Stimulated activated naive CD4-positive, alpha-beta T cell treated with Interleukin-2 at 50 U/mL for 16 hours (primary cell): ENCODE measurements at places on chromosomes 13 and 19.

DNA sequence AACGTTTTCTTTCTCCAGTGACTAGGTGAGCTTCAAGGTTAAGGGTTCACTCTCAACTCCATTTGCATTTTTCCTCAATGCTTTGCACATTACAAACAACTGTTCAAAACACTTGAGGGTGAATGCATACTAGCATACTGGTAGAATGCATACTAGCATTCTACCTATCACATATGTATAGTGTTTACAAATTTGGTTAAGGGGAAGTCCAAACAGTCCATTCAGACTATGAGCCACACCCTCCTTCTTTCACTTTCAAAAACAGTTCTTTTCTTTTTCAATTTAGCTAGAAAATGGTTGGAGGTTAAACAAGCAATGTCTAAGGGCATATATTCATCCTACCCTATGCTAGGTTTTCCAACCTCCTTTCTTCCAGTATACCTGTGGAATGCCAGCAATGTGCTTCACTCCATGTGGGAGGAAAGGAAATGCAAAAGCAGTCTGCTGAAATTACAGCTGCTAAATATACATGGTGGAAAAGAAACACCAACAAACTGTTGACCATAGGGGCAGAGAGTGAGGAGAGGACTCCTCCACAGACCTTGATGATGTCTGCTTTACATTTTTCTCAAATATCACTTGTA is 102.6 kb downstream of the DOCK9 start:
- no peak for DNase-seq

- no peak for DNase-seq
Observed at GRCh38 chr19:498977-499623, 2.8 kb downstream of the MADCAM1 start.

GRCh38 chr13:66855131-66855530 is 375.0 kb downstream of the PCDH9 start:
- no peak for DNase-seq

DNA sequence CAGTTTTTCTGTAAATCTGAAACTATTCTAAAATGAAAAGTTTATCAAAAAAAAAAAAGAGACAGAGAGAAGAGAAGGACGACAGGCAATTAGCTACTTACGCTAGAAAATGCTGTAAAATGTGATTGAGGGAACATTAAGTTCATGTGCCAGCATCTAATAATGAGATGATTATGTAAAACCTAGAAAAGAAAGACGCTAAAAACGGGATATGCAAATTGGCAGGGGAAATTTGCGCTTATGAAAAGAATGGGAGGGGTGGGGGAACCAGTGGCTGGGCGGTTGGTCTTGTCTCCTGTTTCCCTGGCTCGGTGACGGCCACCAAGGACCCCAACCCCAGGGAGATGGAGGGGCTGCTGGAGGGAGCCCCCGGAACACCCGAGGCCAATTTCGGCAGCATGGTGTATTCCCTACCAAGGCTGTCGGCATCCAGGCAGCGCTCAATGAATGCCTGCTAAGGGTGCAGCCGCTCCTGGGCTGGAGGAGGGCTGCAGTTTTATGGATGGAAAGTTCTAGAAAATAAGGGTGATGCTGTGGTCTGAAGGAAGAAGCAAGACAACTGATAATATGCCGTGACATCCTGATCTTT is 34.2 kb downstream of the GNG7 start:
- no peak for DNase-seq

DNA sequence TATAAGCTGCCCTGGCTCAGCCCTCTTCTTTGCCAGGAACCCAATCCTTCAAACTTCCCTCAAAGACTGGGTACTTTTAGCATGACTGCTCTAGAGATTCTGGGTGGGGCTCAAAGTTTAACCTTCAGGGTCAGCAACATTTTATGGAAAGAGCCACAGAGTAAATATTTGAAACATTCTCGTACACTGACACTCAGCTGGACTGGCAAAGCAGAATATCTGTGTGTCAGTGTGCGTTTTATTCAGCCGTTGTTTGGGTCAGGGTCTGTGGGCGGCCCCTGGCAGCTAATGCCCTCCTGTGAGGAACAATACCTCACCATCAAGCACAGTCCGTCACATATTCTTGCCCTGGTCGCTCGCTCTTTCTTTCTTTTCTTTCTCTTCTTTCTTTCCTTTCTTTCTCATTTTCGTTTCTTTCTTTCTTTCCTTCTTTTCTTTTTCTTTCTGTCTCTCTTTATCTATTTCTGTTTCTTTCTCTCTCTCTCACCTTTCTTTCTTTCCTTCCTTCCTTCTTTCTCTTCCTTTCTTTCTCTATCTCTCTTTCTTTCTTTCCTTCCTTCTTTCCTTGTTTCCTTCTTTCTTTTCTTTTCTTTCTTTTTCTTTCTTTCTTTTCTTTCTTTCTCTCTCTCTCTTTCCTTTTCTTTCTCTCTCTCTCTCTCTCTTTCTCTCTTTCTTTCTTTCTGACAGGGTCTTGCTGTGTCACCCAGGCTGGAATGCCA is 10.7 kb downstream of the DPRX start:
- no peak for DNase-seq

GRCh38 chr19:51250786-51251467 is at the start of gene SIGLECL1:
Gene SIGLECL1 (plus strand): TSS chr19:51251080. CDS start chr19:51264073, 12,993 bp downstream.
- DNase-seq = no peak
